Renal cortical epithelial cell (primary cell): ENCODE measurements at places on chromosomes 6 and 20.

- no peak for DNase-seq
Measured at GRCh38 chr6:41644297-41644879, 6.1 kb downstream of the MDFI start.

GRCh38 chr20:4567170-4567569 is 154.5 kb upstream of the PRND start:
- no peak for DNase-seq

- peak; percentile 90 for DNase-seq
Measured at GRCh38 chr20:54267483-54268003, 59.7 kb downstream of the PFDN4 start.

- no peak for DNase-seq
Measured at GRCh38 chr20:12997128-12997655, 11.6 kb upstream of the SPTLC3 start.

GRCh38 chr20:24948939-24949679 is at the start of gene CST7:
Gene CST7, plus strand, starts transcription at chr20:24949269. Its CDS starts 237 bp downstream, at chr20:24949506.
- no peak for DNase-seq

DNA sequence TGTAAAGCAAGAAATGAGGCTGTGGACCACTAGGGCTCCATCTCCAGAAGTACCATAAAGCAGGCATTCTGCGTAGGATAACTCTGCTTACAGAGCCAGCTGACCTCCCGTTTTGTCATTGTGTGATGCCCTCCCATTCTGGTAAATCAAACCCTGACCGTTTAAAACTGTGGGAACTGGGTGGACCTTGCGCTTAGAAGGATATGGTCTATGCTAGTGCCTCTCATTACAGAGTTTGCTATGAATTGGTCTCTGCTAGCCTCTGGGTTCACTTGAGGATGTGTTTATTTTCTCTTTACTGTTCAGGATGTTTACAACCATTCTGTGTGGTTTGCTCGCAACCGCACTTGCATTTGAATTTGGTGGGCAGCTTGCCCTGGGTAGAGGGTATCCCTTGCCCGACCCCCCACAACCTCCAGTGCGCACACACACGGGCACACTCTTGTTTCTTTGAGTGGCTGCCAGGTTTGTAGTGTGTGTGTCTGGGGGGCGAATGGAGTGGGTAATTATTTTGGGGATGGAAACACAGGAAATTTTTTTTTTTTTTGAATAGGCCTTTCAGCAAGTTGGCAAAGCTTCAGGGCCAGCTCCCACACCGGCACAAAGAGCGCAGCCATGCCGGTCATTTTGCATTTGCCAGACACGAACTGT is 198.3 kb downstream of the JARID2 start:
- DNase-seq = no peak

- DNase-seq = peak; percentile 19
Measured at GRCh38 chr20:49636447-49636846, 68.5 kb upstream of the PTGIS start.

DNA sequence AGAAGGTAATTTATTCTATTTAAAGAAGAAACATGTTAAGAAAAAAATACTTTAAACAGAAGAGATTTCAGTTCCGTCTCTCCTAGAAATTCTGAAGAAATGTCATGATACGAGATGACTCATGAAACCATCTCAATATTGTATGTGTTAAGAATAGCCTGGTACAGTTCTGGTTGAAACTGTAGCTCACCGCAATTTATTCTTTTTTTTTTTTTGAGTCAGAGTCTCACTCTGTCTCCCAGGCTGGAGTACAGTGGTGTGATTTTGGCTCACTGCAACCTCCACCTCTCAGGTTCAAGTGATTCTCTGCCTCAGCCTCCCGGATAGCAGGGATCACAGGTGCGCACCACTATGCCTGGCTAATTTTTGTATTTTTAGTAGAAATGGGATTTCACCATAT is 103.3 kb downstream of the ARHGAP18 start:
- no peak for DNase-seq

DNA sequence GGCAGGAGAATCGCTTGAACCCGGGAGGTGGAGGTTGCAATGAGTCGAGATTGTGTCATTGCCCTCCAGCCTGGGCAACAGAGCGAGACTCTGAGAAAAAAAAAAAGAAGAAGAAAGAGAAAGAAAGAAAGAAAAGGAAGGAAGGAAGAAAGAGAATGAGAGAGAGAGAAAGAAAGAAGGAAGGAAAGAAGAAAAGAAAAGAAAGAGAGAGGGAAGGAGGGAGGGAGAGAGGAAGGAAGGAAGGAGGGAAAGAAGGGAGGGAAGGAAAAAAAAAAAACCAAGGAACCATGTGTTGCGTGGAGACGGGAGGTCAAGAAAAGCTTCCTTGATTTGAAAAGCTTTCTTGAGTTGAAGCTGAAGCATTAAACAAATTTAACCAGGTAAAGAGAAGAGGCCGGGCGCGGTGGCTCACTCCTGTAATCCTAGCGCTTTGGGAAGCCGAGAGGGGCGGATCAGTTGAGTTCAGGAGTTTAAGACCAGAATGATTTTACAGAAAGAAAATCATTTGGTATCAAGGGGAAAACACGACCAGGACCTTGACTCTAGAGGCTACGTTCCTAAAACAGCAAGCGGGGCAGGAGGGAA is 90.5 kb upstream of the PRSS16 start:
- no peak for DNase-seq
